ENCODE measurements at places on chromosomes 7 and 10. TPM values are rescaled to one million over a fixed set of nuclear protein-coding genes. Genes with fewer than 3 reads are reported as not detected.

Gene ADRB1
- 0.09 TPM for total RNA-seq

Gene CHST12
- 5.7 TPM for total RNA-seq

Gene TSPAN12
- total RNA-seq: 46.0 TPM

Gene NUDT13
- total RNA-seq: 2.0 TPM

Gene HECW1
- 0.13 TPM for total RNA-seq

Gene CYP3A5
- 0.93 TPM for total RNA-seq

Gene PARP12
- total RNA-seq: 9.1 TPM

Gene OLAH
- 0.13 TPM for total RNA-seq

Gene PDE1C
- total RNA-seq: 4.5 TPM

Gene ZNF107
- total RNA-seq: 5.9 TPM

Gene FRAT2
- 5.3 TPM for total RNA-seq

Gene KCNIP2
- total RNA-seq: 2.0 TPM

Gene STEAP4
- total RNA-seq: 4.8 TPM

Gene MAPK8
- 45.5 TPM for total RNA-seq

Gene IFIT3
- total RNA-seq: 10.7 TPM

Gene RBP3
- total RNA-seq: not detected

Gene PNLIPRP3
- 0.04 TPM for total RNA-seq

Gene EEPD1
- total RNA-seq: 10.8 TPM

Gene CYP2C18
- total RNA-seq: not detected

Gene MLXIPL
- 0.13 TPM for total RNA-seq

Gene SFTPA2
- not detected for total RNA-seq

Gene DGKB
- total RNA-seq: 1.4 TPM

Gene CALML5
- total RNA-seq: not detected

Gene CALHM3
- not detected for total RNA-seq

Gene MSMB
- not detected for total RNA-seq

Gene ZNF789
- total RNA-seq: 22.0 TPM

Gene LRIT1
- not detected for total RNA-seq

All from muscle of leg (tissue), 16 donors.